Motor neuron (in vitro differentiated cells): ENCODE measurements at places on chromosomes 7 and 10. TPM values are rescaled to one million over a fixed set of nuclear protein-coding genes. Genes with fewer than 3 reads are reported as not detected.

DNA sequence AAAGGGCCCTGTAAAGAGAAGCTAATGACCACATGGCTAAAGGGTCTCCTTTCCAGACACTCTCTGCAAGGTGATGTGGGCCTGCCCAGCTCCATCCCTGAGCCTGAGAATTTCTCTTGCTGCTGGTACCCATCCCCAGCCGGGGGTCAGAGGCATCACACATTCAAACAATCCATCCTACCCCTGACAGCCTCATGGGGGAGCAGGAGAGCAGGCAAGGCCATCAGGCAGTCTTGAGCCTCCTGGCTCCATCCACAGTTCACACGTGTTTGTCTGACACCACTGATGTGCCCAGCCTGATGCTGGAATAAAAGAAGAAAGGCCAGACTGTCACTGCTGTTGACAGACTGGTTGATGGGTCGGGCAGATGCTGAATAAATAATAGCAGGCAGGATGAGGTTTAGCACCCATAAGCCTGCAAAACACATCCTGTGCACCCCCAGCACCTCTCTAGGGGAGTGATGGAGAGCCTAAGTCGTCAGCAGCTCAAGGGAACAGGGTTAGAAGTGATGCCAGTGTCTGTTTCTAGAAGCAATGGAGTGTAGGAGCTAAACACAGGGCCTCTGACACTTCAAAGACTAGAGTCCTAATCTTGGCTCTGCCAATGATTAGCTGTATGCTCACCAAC, 43.5 kb downstream of the TLL2 start:
- peak; percentile 67 for ATAC-seq

- no peak for ATAC-seq
Measured at GRCh38 chr7:157729566-157729965, 392.8 kb downstream of the DNAJB6 start.

FAM241B gene
- total RNA-seq: 1.7 and 2.3 TPM in 2 replicates

INMT gene
- total RNA-seq: 0.39 and 0.62 TPM in 2 replicates

DNA sequence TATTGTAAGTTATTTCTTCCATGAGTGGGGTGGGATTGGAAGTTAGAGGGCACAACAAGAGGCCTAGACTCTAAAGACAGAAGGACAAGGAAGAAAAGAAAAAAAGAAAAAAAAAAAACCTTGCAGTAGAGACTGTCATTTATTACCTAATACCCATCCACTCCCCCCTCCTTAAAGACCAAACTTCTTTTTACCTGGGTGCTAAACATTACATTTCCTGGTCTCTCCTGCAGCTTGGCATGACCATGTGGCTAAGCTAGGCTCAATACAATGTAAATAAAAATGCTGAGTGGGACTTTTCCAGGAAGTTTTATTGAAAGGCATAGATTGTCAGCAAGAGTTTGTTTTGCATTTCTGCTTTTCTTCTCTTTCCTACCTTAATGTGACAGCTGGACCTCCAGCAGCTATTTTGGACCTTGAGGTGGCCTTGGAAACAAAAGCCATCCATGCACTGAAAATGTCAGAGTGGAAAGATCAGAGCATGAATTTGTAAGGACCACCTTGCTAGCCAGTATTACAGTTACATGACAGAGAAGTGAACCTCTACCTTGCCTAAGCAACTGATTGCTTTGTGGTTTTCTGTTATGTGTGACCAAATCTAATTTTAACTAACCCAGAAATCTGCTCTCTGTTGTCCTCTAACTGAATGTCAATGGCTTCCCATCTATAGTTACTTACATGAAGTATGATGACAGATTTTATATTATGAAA, 81.3 kb upstream of the SFMBT2 start:
- no peak for ATAC-seq

DNA sequence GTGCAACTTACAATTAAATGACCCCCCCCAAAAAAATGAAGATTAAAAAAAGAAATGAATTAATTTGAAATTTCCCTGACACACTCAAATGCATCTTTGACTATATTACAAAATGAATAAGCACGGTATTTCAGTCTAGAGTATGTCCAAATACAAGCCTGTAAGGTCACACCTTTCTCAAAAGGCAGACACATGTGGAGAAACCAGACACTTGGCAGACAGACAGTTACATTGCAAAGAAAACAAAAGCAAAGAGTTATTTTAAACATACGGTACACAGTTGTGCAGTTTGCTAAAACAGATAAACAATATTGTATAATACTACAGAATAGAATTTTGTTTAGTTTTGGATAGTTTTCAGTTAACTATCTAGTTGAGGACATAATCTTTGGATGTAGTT, 153.0 kb downstream of the ATE1 start:
- no peak for ATAC-seq

HMX3 gene
- not detected in 2 replicates for total RNA-seq

STARD3NL gene
- 158 TPM in 2 replicates for total RNA-seq

DNA sequence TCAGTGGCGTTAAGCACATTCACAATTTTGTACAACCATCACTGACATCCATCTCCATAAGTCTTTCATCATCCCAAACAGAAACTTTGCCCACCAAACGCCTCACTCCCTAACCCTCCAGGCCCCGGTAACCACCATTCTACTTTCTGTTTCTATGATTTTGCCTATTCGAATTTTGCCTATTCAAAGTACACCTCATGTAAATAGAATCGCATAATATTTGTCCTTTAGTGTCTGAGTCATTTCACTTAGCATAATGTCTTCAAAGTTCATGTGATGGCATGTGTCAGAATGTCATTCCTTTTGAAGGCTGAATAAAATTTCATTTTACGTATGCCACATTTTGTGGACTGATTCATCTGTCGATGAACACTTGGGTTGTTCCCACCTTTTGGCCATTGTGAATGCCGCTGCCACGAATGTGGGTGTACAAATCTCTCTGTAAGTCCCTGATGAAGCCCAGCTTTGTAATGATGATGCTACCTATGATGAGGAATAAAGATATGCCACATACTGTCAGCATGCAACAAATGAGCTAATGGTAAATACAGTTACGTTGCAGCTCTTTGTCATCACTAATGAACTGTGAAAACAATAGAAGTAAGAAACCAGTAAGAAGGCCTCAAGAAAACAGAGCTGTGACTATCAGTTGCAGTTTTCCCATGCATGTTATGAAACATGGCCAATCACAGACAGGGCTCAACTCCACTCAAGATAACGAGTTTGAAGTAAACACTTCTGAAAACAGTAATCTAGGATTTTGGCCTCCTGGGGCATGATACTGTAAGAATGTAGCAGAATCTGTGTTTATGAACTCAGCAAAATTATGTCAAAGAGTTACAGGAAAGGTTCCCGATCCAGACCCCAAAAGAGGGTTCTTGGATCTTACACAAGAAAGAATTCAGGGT, 120.0 kb downstream of the ADAM12 start:
- ATAC-seq: peak; percentile 36

GRCh38 chr7:101315336-101315735, 6.3 kb downstream of the IFT22 start:
- ATAC-seq: no peak

GRCh38 chr7:36945612-36946400, 221.5 kb upstream of the AOAH start:
- peak; percentile 97 for ATAC-seq

ANKRD30A gene
- 0.18 and 0.36 TPM in 2 replicates for total RNA-seq

TSPAN33 gene
- total RNA-seq: 20.1 and 21.5 TPM in 2 replicates

GRCh38 chr7:7271094-7271874, 88.9 kb downstream of the C1GALT1 start:
- no peak for ATAC-seq

- ATAC-seq: no peak
Measured at GRCh38 chr10:132109341-132110110, 43.8 kb downstream of the JAKMIP3 start.

- ATAC-seq: no peak
Measured at GRCh38 chr7:113143486-113144257, 25.3 kb upstream of the SMIM30 start.
